ENCODE measurements at places on chromosomes 11 and 22. TPM values are rescaled to one million over a fixed set of nuclear protein-coding genes. Genes with fewer than 3 reads are reported as not detected.

Gene PANX3
- total RNA-seq = not detected

Gene NPAS4
- total RNA-seq = not detected

Gene OR4D5
- total RNA-seq = not detected

Gene PACSIN3
- total RNA-seq = 74.4 TPM

Gene TSG101
- 124 TPM for total RNA-seq

Gene CASP5
- total RNA-seq = not detected

Gene P4HA3
- total RNA-seq = 0.81 TPM

Gene CCDC157
- total RNA-seq = 2.2 TPM

Gene SMPD1
- 24.3 TPM for total RNA-seq

Gene EIF3F
- 306 TPM for total RNA-seq

Gene TRIM22
- 18.9 TPM for total RNA-seq

Gene OR52B4
- not detected for total RNA-seq

Gene LRRN4CL
- not detected for total RNA-seq

Gene C11orf98
- 125 TPM for total RNA-seq

Gene MAJIN
- total RNA-seq = not detected

Gene ROBO4
- total RNA-seq = 1.4 TPM

Gene GRAP2
- 0.14 TPM for total RNA-seq
